ENCODE measurements at places on chromosomes 16 and 17.

DNA sequence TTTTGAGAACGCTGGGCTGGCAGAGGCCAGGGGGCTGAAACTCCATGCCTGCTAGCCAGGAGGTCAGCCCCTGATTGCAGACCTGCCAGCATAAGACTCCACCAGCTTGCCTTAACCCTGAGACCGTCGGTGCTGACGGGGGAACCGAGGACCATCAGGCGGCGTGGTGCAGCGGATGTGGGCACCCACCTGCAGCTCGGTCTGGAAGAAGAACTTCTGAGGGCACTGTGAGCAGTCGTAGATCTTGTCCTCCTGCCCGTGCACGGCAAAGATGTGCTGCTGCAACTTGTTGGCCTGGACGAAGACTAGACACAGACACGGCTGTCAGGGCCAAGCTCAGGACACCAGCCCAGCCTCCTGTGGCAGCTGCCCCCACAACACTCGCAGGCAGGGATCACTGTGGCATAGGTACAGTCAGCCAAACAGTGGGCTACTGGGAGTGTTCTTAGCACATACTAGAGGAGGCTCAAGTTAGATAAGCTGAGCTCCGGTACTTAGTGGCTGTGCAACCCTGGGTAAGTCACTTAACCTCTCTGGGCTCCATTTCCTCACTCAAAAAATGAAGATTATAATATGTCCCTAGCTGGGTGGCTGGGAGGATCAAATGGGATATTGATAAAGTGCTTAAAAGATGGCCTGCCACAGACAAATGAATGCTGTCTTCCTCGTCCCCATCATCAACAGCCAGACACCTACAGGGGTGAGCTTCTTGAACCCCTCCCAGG lies 150.0 kb downstream of the C16orf78 start:
- no peak for DNase-seq

- no peak for DNase-seq
Measured at GRCh38 chr16:85259115-85259831, 147.0 kb upstream of the CIBAR2 start.

DNA sequence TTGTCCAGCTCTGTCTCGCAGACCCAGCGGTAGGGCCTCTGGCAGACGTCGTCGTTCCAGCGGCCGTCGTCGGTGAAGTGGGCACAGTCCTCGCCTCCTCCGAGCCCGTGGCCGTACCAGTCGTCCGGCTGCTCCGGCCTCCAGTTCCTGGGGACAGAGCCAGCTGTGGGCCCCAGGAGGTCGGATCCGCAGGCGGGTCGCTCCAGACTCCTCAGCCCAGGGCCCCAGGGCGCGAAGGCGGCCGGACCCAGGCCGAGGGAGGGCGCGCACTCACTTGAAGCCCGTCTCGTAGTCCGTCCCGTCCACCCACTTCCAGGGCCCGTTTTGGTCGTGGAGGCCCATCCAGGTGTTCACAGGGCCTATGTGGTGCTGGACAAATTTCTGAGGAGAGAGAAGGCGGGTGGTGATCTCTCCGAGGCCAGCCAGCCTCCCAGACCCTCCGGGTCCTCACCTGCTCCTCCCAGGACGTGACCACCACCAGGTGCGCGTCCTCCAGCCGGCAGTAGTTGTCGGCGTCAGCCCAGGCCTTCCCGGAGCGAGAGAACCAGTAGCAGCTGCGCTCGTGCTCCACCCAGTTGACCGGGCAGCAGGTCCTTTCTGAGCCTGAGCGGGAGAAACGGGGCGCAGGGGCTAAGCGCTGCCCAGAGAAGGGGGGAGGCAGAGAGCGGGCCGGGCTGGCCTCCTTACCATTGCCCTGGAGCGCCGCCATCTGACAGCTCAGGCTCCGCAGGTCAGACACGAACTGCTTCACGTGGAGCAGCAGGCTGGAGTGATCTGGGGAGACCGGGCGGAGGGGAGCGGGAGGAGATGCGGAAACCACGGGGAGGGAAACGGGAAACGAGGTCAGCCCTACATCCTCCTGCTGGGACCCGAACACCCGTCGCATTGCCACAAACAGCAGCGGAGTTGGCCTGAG lies 5.2 kb downstream of the ASGR1 start:
- no peak for DNase-seq

- no peak for DNase-seq
Measured at GRCh38 chr17:19431691-19432090, 20.7 kb downstream of the RNF112 start.

DNA sequence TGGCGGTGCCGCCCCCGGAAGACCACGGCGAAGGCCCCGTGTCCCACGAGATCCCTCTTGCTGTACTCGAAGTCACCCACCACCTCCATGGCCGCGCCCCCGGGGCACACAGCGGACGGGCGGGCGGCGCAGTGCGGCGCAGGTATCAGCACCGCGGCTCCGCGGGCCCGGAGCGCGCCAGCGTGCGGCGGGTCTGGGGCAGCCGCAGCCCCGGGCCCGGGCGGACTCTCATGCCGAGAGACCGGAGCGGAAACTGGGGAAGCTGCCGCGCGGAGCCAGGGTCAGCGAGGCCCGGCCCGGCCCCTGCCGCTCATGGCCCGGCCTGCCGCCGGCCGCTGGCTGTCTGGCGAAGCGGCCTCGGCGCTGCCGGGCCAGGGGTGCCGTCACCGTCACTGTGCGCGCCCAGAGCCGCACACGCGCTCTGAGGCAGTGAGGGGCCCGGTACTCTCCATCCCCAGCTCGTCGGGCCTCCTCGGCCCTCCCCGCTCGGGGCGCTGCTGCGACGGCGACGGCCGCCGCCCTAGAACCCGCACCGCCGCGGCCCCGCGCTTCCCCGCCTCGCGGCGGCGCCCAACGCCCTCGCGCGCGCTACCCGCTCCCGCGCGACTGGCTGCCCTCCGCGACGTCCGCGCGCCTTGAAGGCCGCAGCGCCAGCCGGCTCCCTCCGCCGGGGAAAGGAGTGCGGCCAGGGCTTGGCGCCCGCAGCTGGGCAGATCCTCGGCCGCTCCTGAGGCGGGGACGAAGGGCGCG lies at the start of gene ULK2:
ULK2 (minus strand) TSS at position 608 of the 750 bp plus-strand sequence; CDS start at position 89, 519 bp downstream.
- DNase-seq: peak; percentile 12

DNA sequence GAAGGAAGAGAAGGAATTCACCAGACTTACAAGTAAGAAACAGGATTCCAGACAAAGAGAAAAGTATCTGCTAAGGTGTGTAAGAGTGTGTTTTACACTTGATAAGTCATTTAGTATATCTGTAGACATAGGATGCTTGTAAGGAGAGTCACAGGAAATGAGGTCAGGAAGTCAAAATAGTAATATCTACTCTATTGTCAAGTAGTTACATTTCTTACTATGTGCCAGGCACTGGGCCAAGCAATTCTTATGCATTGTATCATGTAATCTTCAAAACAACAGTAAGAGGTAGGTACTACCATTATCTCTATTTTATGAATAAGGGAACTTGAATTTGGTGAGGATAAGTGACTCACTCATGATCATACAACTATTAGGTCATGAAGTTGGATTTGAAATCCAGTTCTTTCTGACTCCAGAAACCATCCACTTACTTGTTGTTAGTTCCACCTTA lies 129.1 kb downstream of the SNX11 start:
- no peak for DNase-seq

- no peak for DNase-seq
Measured at GRCh38 chr16:75289189-75289588, 37.8 kb upstream of the BCAR1 start.

DNA sequence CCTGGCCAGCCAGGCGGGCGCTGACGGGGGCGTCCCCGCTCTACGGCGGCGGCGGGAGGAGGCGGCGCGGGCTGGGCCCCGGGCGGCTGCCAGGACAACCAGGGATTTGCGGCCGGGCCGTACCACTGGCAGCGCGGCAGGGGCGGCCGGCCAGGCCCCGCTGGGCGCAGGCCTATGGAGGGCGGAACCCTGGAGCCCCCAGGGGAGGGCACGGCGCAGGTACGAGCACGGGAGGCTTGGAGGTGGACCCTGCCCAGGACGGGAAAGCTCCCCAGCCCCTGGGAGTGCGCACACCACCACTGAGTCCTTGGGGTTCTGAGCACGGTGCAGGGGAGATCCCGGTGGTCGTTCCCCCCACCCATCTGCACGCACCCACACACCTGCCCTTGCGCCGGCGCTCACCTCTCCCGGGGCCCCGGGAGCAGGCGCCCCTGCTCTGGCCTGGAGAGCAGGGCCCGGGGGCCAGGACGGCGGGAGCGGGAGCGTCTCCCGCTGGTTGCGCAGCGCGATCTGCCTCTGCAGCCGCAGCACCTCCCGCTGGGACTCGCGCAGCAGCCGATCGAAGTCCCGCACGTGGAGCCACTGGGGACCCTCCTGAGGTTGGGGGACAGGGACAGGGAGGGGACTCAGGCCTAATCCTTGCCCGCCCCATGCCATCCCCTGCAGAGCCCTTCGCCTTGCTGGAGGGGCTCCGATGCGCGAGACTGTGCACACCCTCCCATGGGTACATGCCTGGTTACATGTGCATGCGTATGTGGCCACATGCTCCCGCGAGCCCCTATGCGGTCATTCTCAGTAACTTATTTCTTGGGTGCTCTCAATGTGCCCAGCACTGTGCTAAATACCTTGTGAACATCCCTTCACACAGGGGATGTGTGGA lies 3.9 kb downstream of the TSPOAP1 start:
- no peak for DNase-seq

DNA sequence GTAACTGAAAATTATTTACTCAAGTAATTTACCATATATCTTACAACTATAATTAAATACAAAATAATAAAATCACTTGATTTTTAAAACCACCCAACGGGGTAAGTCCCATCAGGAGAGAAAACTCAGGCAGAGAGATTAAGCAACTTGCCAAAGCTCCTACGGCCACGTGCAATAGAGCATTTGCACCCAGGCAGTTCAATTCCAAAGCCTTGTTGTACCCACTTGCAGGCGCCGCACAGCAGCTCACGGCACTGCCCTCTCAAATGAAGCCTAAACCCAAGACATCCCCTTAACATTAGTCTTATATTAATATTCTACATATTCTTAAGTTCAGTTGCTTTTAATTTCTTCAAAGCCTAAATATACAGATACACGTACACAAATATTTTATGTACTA lies 75.7 kb downstream of the SPAG9 start:
- no peak for DNase-seq

- no peak for DNase-seq
Measured at GRCh38 chr17:7859028-7859427, 1.2 kb downstream of the CYB5D1 start.

- no peak for DNase-seq
Measured at GRCh38 chr16:16099320-16099719, 124.0 kb downstream of the ABCC6 start.

DNA sequence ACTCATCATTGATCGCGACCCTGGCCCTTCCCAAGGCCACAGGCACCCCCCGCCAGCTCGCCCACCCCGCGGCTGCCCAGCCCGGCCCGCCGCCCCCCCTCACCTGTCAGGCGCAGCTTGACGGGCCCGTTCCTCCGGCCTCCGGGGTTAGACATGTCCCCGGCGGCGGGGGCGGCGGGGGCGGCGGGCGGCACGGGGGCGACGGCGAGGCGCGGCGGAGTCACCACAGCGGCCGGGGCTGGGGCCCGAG lies 456 bp downstream of the SMURF2 start:
- peak; percentile 20 for DNase-seq

DNA sequence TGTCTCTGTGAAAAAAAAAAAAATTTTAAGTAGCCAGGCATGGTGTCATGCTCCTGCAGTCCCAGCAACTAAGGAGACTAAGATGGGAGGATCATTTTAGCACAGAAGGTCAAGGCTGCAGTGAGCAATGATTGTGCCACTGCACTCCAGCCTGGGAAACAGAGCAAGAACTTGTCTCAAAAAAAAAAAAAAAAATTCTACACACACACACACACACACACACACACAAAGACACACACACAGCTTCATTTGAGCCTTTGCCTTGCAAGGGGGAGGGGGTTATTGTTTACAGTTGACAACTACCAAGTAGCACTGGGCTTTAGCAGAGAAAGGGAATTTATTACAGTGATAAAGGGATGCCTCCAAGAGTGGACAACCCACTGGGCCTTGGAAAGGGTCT lies 4.9 kb upstream of the POLR3E start:
- DNase-seq: no peak

GRCh38 chr16:58018803-58019202 lies 6.8 kb upstream of the MMP15 start:
- DNase-seq: no peak

DNA sequence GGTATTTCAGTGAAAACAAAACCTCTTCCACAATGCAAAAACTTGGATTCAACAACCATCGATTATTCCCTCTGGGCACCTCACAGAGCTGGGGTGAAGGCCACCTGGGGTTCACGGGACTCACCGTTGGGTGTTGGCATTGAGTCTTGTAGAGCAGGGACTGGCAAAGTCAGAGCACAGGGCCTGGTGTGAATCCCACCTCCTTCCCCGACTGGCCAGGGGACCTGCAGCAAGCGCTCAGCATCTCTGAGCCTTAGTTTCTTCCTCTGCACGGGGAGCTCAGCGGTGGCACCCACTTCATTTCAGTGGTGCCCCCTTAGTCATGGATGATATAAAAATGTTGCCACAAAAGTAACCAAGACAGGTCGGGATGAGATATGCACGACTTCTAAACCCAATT lies 100.4 kb downstream of the METRNL start:
- DNase-seq: no peak

DNA sequence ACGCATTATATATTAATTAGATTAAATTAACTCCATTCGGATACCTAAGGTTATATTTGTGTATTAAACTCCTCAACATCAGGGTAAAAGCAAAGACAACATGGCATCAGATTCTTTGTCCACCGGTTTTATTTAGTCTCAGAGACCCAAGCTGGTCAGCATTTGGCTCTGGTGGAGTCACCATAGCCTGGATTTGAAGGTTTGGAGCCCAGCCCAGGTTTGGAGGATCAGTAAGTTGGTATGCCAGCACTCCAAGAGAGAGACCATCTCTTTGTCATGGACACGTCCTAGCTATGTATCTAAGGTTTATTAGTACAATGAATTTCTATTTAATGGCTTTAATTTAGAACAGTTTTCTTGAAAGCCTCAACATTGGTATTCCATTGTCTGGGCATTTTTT lies 328.4 kb upstream of the RBFOX1 start:
- DNase-seq: no peak

- DNase-seq: no peak
Measured at GRCh38 chr17:57638284-57638683, 106.8 kb downstream of the CCDC182 start.

DNA sequence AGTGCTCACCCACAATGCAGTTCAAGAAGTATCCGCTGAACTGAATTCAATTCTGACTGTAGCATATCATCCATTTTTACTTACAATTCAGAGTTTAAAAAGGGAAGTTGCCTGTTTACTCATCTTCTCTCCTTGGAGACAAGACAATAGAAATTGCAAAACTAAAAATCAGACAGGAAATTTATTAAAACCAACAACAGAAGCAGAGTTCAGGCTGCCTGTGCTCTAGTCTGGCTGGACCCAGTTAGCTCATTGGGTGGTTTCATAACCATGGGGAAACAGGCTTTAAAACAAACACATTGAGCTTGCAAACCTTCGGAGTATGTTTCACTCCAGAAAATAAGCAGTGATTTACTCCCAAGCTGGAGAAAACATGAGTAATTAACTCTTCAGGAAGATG lies 321.4 kb downstream of the GRIN2A start:
- no peak for DNase-seq

DNA sequence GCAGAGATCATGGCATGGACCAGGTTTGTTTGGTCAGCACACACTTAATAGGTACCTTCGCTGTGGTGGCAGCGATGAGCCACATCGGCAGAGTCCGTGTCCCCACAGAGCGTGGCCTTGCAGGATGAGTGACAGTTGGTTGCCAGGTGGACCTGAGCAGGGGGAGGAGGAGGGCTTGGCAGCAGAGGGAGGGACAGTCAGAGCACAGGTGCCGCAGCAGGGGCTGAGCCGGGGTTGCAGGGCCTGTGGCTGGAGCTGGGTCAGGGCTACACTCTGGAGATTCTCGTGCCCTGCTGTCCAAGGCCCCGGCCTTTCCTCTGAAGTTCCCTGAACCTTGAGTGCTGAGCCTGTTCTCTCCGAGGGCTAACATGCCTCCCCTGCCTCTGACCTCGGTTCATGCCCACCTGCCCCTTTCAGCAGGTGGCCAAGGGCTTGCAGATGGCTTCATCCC lies 24.8 kb downstream of the POLR3E start:
- no peak for DNase-seq

Data from stimulated activated CD8-positive, alpha-beta memory T cell treated with anti-CD3 and anti-CD28 coated beads, Interleukin-7, amount 100 ng/mL, for 1 hour (primary cell).